ENCODE measurements at places on chromosomes 5 and 9. TPM values are rescaled to one million over a fixed set of nuclear protein-coding genes. Genes with fewer than 3 reads are reported as not detected.

The CDH6 gene
- 7.2 TPM for total RNA-seq

DNA sequence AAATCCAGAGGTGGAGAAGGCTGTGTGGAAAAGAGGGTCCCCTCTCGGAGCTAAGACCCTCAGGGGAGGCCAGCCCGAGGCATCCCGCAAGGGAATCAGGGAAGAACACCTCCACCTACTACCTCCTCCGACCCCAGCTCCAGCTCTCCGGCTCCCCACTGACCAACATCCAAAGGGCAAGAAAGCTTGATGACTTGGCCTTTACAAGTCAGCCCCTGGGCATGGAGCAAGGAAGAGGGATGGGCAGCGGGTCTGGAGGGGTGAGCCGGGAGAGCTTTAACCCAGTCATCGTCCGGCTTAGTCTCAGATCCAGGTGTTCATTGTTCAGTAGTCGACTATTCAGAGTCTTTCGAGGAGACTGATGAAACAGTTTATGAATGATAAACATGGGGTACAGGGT, 32.1 kb downstream of the ERAP1 start:
- H3K27me3 ChIP-seq: no peaks in the 10 kb centered on the region
- no peak overlapping the region for H3K27ac ChIP-seq
- no peak for DNase-seq
- H3K36me3 ChIP-seq: peaks cover 100% of the 10 kb centered on the region

DNA sequence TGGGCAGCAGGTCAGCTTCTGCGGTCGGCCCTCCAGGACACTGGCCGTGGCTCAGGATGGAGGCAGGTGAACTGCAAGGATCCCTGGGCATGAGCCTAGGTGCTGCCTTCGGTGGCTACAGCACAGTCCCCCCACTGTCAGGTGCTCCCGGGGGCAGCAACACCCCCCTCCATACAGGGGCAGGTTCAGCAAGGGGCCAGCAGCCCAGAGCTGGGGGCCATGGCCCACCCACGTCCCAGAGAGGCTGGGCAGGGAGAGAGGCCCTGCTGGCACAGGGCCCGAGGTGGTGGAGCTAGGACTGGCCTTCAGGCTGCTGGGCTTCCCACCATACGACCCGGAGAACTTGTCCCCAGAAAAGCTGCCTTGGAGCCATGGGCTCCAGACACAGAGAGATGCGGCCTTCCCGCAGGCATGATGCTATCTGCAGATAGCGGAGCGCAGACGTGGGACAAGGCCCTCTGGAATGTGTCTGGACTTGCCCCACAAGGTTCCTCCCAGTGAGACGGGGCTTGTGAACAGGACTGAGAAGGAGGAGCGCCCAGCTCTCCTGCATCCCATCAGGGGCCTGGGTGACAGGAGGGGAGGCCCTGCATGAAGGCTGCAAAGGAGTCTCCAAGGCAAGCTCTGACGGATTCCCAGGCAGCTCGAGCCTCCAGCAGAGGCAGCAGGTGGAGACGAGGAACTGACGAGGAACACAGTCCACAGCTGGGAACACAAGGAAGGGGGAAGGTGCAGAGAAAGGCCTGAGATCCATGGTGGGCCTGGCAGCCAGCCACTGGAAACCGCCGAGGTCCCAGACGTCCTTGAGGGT, 111.1 kb downstream of the VAV2 start:
- peaks cover 12% of the 10 kb centered on the region for H3K4me1 ChIP-seq
- no peaks in the 10 kb centered on the region for H3K36me3 ChIP-seq
- no peaks in the 10 kb centered on the region for H3K27me3 ChIP-seq

The MEIKIN gene
- total RNA-seq: not detected

Data from lower lobe of right lung (tissue), 2 donors.